ENCODE measurements at places on chromosomes 12 and 14.
A peak's percentile ranks its signal among the peaks of the same experiment; 100 is the strongest.

DNA sequence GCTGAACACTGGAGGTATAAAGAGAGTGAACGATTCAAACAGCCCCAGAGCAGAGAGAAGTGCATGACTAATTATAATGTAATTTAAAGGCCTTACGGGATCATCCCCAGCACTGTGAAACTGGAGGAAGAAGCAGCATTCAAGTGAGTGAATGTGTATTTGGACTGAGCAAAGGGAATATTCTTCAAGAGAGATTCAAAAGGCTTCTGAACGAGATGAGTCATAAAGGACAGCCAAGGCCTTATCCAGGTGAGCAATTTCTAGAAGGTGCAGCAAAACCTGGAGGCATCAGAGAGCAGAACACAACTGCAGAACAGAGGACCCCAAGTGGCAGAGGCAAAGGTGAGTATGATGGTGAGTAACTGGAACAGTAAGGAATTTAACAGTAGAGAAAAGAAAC, 127.2 kb downstream of the BCAT1 start:
- DNase-seq: no peak

GRCh38 chr14:52827426-52827825, 36.0 kb upstream of the GNPNAT1 start:
- no peak for DNase-seq

- DNase-seq: no peak
These were observed 146.4 kb upstream of the PRICKLE1 start for GRCh38 chr12:42735861-42736361.

DNA sequence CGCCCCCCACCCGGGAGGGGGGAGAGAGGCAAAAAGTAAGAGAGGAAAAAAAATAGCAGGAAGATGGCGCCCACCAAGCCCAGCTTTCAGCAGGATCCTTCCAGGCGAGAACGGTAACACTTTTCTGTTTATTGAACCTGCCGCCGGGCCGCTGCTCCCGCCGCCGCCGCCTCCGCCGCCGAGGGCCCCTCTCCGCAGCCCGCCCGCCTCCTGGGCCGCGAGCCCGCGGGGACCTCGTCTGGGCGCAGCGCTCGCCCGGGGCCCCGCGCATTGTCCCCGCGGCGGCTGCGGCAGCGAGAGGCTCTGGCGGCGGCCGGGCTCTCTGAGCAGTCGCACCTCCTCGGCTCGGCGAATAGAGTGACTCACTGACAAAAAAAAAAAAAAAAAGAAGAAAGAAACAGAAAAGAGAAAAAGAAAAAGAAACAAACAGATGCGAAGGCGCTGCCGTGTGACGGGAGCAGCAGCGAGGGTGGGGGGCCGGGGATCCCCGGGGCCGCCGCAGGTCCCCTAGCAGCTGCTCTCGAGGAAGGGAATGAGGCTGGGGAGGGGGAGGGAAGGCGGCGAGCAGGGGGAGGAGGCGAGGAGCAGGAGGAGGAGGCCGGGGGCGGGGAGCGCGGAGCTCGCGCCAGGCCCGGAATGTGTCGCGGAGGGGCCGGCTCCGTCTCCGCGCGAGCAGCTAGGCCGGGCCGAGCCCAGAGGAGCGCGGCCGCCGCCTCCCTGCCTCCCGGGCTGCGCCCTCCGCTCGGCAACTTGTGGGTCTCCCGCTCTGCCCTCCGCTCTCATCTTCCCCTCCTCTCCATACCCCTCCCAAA, 781 bp downstream of the NPAS3 start:
- peak; percentile 72 for DNase-seq
